ENCODE measurements at places on chromosomes 5 and 9.

- no peak for DNase-seq
Observed at GRCh38 chr9:89721176-89721700, 116.4 kb downstream of the GADD45G start.

GRCh38 chr9:36288070-36288469 is 29.8 kb upstream of the GNE start:
- no peak for DNase-seq

GRCh38 chr9:20524776-20525175 is 97.5 kb downstream of the MLLT3 start:
- no peak for DNase-seq

GRCh38 chr5:53871050-53871449 is 310.6 kb downstream of the NDUFS4 start:
- no peak for DNase-seq

- DNase-seq, result no peak
Observed at GRCh38 chr5:158802941-158803341, 296.8 kb downstream of the EBF1 start.

GRCh38 chr9:89179540-89179894 is 899 bp upstream of the SHC3 start:
- DNase-seq, result no peak

DNA sequence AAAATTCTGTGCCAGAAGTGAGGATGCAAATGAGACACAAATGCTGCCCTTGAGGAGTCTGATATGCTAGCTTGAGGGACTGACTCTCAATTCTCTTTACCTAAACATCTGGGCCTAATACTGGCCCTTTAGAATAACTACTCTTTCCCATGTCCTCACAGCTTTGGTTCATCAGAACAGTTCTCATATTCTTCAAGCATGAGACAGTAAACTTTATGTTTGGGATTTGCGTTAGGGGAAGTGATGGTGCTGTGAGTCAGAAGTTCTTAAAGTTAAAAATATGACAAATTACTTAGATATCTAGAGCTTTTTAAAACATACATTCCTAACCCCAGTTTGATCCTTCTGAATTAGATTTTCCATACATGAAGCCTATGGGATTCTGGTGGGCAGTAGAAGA is 665.0 kb upstream of the RGMB start:
- DNase-seq, result no peak

DNA sequence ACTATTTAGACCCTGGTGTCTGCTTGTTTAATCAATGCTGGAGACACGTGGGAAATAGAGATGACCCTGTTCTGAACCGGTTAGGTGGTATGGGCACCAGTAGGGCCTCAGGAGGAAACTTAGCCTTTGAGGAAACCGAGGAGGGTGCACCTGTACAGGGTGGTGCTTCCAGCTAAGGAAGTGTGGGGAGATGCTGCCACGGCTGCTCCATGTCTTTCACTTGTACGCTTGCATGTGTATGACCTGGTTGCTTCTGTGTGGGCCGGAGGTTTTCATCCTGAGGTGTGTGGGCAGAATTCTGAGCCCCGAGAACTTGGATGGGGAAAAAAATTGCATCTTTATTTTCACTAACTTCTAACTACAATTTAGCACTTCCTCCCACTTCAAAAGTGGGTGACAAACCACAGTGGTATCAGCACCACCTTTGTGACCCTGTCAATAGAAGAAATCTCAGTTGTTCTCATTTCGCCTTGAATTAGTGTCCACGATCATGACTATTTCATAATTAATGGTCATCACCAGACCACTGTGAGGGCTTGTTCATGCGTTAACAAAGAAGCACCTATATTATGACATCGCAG is 99.8 kb upstream of the SPATA31C2 start:
- DNase-seq, result no peak

GRCh38 chr9:78291240-78291925 is 5.5 kb upstream of the PSAT1 start:
- no peak for DNase-seq

DNA sequence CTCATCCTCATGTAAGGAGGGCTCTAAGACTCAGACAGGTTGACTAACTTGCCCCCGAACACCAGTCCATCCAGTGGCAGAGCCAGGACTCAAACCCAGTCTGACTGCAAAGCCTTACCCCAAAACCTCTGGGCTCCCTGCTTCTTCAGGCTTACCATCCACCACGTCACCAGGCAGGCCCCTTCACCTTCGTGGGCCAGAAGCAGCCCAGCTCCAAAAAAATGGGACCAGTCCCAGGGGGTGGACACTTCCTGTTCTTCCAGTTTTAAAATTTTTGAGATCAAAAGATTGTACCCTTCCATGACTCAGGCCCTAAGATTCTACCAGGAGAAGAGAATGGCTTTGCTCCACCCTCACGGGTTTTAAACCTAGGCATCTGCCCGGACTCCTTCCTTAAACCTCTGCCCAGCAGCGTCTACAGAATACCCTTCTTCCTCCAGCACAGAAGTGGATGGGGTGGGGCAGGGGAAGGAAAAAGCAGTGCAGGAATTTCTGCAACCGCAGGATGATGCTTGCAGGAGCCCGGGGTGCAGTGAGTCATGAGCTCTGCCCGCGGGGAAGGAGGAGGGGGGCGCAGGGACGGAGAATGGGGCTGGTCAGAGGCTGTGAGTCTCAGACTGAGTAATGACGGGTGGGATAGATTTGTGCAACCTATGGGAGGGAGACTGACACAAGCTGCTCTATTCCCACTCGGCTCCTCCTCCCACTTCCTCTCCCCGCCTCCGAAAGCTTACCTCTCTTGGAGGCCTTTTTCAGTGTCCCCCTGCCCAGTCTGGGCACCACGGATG is 50.4 kb upstream of the STXBP1 start:
- no peak for DNase-seq

- no peak for DNase-seq
Observed at GRCh38 chr9:129900263-129901027, 65.2 kb downstream of the USP20 start.

DNA sequence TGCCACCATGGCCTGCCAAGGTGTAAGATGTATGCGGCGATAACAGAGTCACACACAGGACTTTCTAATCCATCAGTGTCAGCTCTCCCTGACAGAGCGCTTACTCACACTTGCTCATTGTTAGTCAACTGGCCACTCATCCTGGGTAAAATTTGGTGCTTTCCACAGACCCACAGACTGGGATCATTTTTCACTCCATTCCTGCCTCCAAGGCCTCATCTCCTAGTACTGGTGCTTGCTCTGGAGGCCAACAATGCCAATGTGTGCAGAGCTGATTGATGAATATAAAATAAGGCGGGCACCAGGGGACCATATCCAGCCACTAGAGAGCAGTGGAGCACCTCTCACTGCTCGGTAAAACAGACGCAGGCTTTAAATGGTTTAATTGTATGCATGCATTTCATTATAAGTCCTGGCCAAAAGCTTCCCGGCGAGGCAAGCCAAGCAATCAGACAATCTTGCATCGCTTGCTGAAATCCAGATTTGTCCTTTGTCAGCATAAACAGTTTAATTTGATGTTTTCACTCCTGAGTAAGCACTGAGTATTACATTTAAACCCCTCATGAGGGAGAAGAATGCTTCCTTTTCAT is 22.3 kb downstream of the PSMB7 start:
- DNase-seq, result peak; percentile 21

- no peak for DNase-seq
Observed at GRCh38 chr5:170585273-170585948, 81.6 kb downstream of the KCNIP1 start.

DNA sequence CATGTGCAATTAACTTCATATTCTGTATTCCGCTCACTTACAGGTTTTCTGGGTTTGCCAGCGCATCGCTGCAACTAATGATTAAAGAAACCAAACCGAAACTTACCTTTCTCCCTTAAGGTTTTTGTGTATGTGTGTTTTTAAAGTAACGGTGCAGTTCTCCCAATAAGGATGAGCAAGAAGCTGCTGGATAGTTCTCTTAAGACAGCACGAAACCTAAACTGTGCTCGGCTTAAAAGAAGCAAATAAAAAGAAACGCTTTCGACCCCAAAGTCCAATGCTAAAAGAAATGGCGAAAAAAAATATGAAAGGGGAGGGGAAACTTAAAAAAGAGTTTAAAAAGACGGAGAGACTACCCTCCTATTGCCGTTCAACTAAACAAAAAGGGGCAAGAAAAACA is 340 bp downstream of the ELAVL2 start:
- DNase-seq, result no peak

DNA sequence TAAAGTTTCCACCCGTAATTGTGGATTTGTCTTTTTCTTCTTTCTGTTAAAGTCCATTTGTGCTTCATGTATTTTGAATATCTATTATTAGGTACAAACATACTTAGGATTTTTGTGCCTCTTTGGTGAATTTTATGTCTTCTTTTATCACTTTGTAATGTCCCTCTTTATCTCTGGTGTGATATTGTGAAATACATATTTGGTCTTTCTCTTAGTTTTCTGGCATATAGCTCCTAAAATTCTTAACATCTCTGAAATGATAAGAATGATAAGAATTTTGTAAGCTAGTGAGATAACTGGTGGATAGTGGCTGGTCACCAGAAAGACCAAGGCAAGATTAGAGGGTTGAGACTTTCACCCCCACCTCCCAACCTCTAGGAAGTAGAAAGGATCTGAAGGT is 111.1 kb downstream of the KCTD16 start:
- DNase-seq, result no peak

DNA sequence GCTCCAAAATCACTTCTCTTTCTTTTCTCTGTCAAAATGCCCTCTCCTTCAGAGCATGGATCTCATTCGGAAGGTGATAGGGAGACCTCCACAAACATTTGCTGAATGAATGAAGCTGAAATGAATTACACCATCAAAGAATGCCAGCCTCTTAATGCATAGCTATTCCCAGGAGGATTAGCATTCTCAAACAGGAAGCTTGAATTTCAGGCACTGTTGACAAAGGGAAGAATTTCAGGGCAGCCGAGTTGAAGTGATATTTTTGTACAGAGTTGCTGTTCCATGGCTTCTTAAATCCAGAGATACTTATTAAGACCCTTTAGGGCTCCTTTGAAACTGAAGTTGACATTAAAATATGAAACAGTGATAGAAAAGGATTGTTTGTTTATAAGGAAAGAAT is 18.8 kb downstream of the HBEGF start:
- DNase-seq, result no peak

- no peak for DNase-seq
Observed at GRCh38 chr9:123687246-123687751, 242.6 kb downstream of the DENND1A start.

GRCh38 chr9:32577316-32577715 is 4.4 kb upstream of the NDUFB6 start:
- DNase-seq, result no peak

DNA sequence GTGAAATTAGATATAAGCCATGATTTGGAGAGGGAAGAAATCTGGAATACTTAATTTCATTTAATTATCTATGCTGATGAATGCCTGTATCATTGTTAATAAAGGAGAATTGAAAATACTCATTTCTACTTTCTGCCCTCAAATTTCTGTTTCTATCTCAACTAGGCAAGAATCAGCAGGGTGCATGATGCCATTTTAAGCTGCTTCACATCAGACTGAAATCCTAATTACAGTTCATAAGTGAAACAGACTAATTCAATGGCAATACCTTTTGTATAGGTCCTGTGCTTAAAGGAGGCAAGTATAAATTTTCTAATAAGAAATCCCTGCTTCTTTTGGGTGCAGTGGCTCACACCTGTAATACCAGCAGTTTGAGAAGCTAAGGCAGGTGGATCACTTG is 22.3 kb upstream of the TAL2 start:
- DNase-seq, result no peak

GRCh38 chr5:132815454-132815853 is 2.4 kb downstream of the SOWAHA start:
- no peak for DNase-seq

DNA sequence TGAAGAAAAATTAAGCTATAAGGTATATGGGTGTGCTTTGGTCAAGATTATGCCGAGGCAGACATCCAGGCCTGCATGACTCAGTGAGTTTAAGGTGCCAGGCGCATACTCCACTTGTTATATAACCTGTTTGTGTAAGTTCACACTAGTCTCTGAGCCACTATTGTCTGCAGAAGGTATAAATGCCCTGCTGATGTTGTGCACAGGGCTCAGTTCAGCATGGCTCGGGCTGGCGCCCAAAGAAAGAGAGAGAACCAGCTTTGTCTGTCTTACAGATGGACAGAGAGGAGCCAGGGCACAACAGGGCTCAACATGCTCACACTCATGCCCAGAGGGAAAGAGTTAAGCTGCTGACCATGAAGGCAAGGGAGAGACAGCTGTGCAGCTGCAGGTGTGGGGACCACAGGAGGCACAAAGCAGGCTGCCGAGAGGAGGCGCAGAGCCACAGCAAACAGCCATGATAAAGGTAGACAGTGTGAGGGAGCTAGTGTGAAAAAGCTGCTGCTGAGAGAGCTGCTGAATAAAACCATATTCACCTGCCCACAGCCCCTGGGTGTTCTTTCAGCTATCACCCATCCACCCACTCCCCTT is 1587.6 kb upstream of the C9orf72 start:
- no peak for DNase-seq

DNA sequence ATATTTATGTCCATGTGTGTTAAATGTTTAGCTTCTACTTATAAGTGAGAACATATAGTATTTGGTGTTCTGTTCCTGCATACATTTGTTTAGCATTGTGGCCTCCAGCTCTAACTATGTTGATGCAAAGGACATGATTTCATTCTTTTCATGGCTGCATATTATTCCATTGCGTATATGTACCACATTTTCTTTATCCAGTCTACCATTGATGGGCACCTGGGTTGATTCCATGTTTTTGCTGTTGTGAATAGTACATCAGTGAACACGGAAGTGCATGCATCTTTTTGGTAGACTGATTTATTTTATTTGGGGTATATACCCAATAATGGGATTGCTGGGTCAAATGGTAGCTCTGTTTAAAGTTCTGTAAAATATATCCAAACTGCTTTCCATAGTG is 359.0 kb downstream of the SLCO4C1 start:
- DNase-seq, result no peak

GRCh38 chr9:76751001-76751400 is 13.2 kb upstream of the PCA3 start:
- DNase-seq, result no peak

GRCh38 chr9:120654272-120654671 is 60.0 kb downstream of the MEGF9 start:
- no peak for DNase-seq

- DNase-seq, result no peak
Observed at GRCh38 chr5:56072863-56073766, 78.4 kb upstream of the IL6ST start.

- no peak for DNase-seq
Observed at GRCh38 chr9:93684806-93685543, 108.6 kb downstream of the PHF2 start.

- no peak for DNase-seq
Observed at GRCh38 chr9:105269593-105269992, 25.1 kb downstream of the SLC44A1 start.

Data from stimulated activated CD4-positive, alpha-beta T cell treated with anti-CD3 and anti-CD28 coated beads, Interleukin-1b, Interleukin-23, amount 100 ng/mL, for 48 hours (primary cell).